Muscle of leg (tissue), 16 donors: ENCODE measurements at places on chromosomes 16 and 17. TPM values are rescaled to one million over a fixed set of nuclear protein-coding genes. Genes with fewer than 3 reads are reported as not detected.

GRCh38 chr17:42378359-42378958, 9.8 kb downstream of the STAT3 start:
- no peak for DNase-seq

The KRT27 gene
- polyA plus RNA-seq: not detected

DNA sequence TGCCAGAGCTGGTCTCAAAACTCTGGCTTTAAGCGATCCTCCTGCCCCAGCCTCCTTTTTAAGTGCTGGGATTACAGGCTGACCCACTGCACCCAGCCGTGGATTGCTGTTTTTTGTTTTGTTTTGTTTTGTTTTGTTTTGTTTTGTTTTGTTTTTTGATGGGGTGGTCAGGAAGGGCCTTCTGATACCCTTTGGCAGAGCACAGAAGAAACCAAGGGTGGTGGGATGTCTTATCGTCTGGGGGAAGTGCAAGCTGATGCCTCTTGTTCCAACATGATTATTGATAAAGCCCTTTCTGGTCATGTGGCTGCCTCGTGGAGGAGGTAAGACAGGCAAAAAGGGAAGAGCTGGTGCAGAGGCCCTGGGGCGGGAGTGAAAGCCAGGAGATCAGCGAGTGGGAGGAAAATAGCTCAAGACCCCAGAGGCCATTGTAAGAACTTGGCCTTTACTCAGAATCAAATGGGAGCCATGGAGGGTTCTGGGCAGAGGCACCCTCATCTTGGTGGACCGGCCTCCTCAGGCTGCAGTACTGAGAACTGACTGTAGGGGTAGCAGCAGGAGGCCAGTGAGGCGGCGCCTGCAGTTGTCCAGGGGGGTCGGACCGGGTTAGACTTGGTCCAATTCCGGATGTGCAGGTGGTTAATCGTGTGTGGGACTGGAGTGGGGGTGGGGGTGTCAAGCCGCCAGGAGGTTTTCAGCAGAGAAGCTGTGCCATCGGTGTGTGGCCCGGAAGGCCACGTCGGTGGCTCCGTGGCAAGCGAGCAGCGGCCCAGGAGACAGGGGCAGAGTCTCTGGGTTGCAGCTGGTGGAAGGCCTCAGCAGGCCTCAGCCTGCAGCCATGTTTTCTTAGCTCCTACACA, 84.4 kb upstream of the GSE1 start:
- no peak for DNase-seq

- peak; percentile 56 for DNase-seq
Observed at GRCh38 chr16:85104821-85105391, 7.4 kb downstream of the CIBAR2 start.

DNA sequence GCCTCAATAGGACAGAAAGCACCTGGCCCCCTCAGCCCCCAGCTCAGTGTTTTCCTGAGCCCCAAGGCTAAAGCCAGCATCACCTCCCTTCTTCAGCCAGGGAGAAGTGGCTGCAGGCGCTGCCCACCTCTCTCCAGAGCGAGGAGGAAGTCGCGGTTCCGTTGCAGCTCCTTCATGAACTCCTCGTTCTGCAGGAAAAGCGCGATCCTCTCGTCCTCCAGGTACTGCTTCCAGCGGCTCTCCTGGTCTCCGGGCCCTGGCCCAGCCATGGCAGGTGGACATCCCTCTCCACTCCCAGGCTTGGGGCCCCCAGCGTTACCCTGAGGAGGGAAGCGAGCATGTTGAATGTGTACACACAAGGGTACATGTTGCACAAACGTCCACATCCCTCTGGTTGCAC, 22.7 kb upstream of the MRPS23 start:
- no peak for DNase-seq

DNA sequence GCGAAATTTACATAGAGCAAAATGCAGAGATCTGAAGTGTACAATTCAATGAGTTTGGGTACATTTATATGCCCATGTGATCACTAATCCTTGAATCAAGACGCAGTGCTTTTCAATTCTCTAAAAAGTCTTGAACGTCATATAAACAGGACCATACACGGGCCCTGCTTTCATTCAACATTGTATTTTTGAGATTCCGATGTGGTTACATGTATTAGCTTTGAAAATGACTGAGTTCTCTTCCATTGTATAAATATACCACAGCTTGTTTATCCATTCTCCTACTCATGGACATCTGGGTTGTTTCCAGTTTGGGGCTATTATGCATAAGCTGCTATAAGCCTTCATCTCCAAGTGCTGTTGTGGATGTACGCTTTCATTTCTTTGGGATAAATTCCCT, 45.5 kb downstream of the ZCCHC14 start:
- no peak for DNase-seq

DNA sequence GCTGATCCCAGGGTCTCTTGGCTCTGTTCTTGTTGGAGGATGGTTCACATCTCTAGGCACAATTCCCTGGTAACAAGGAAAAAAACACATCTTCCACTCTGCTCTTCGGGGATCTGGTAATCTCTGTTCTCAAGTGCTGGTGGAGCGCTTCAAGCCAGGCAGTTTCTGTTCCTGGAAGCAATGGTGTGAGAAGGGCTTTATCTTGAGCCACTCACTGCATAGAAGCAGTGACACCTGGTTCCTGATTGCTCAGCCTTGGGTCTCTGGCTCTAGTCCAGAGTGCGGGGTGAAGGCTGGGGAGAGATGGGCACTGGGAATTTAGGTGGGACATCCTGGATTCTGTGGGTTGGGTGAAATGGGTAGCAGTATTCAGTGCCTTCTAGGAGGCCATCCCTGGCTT, 14.1 kb downstream of the AKAP1 start:
- DNase-seq: no peak

- DNase-seq: peak; percentile 70
Observed at GRCh38 chr17:18141210-18141803, 32.8 kb downstream of the MYO15A start.

- DNase-seq: peak; percentile 31
Observed at GRCh38 chr17:28182559-28182958, 136.4 kb upstream of the TMEM97 start.

DNA sequence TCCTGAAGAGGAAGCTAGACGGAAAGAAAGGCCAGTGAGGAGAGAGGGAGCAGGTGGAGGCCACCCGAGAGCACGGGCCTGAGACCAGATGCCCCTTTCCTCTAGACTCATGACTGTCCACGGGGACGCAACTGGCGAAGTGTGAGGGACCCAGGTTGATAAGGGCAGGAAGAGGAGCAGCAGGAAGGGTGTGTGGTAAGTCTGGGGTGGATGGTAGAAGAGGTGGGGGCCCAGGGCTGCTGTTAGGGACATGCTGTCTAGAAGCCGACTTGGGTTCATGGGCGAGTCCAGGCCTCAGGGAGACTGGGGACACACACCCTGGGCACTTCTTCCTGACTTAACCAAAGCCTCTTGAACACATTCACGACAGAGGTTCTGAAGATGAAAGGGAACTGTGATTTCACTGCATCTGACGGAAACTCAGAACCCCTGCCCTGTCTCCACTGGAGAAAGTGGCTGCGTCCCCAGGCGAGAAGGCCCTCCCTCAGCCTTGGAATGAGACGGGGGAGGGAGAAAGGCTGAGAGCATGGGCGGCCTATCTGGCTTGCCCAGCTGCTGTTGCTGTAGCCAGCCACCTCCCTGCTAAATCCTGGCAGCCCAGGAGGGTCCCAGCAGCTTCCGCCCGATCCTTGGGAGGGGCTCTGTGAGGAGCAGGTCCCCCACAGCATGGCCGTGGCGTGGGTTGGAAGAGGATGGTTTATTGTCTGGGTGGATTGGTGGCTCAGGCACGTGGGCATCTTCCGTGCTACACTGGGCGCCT, 6.0 kb downstream of the HIC1 start:
- peak; percentile 65 for DNase-seq

The CRYBA1 gene
- not detected for polyA plus RNA-seq

- peak; percentile 24 for DNase-seq
Observed at GRCh38 chr16:22857296-22858025, 43.5 kb downstream of the HS3ST2 start.

GRCh38 chr16:66245072-66245471, 121.4 kb upstream of the CDH5 start:
- no peak for DNase-seq

DNA sequence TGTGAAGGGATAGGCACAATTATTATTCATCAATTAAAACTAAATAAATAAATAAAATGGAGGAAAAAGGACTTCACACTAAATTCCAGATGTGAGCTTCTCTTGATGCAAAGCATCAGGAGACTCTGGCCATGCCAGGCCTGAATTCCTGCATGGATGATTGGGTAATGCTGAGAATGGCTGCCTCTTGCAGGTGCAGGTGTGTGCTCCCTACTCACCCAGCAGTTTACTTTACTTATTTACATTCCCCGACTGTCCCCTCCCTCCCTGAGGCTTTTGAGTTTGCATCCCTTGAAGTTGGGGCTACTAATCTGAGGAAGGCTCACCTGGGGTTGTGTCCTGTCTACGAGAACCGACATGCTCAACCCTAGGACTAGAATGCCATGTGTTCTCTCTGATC, 200.4 kb downstream of the SHISA9 start:
- no peak for DNase-seq

- peak; percentile 1 for DNase-seq
Observed at GRCh38 chr16:13291591-13292333, 390.4 kb downstream of the SHISA9 start.

The DRC7 gene
- polyA plus RNA-seq: 0.20 TPM

GRCh38 chr17:29930409-29931010, 482 bp upstream of the SSH2 start:
- no peak for DNase-seq

The IGFALS gene
- 0.11 TPM for polyA plus RNA-seq

DNA sequence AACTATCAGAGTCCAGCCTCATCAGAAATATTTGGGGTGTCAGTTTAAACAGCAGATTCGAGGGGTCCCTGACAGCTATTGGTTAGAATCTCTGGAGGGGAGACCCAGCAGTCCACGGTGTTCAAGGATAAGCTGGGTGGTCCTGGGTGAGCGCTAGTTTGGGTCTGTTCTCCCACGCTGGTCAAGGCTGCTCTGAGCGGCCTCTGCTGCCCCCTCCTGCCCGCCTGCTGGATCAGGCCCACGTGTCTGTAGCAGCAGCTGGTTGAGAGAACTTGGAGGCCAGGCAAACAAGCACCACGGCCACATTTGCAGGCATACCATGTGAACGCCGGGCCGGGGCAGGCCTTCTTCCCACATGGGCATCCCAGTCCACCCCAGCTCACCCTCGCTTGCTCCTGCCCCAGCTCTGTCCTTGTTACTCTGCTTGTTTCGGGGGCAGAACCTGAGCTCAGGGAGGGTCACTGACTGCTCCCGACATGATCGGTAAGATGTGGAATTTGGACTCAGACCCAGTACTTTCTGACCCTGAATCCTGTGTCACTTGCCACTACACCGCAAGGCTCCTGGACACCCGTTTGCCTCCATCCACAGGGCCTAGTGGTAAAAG, 7.4 kb downstream of the FOXF1 start:
- DNase-seq: peak; percentile 65

DNA sequence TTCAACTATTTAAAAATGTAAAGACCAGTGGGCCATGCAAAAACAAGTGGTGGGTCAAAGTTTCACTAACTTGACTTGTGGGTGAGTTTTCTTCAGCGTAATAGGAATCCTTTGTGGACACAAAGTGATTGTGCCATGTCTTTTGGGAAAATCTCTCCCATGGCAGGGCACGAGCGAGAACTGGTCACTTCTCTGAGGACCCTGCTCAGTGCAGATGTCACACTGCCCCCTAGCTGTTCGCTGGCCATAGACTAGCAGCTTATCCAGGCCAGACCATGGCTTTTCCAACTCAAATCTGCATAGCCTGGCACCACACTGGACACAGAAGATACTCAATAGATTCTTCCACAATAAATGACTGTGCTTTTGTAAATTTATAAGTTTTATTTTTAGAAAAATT, 306.0 kb upstream of the CCL2 start:
- DNase-seq: no peak

The NPTX1 gene
- 0.23 TPM for polyA plus RNA-seq

GRCh38 chr17:65457635-65458257, 103.7 kb downstream of the AXIN2 start:
- no peak for DNase-seq

DNA sequence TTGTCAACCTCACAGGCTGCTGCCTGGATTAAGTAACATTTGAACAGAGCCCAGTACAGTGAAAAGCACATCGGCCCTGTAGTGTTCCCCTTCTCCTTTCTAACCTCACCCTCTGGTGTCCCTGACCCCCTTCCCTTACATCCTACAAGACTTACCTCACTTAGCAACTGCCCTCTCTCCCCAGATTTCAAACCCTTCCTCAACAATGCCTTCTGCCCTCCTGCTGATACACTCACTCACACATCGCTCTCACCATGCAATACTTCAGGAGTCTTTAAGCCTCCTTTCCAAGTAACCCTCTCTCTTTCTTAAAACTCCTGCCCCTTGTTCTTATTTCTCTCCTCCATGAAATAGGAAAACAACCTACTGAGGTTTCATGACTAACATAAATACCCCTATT, 17.8 kb downstream of the ZZEF1 start:
- no peak for DNase-seq

The FBXW10 gene
- not detected for polyA plus RNA-seq

GRCh38 chr17:1324201-1324771, 44.8 kb downstream of the TRARG1 start:
- DNase-seq: no peak

DNA sequence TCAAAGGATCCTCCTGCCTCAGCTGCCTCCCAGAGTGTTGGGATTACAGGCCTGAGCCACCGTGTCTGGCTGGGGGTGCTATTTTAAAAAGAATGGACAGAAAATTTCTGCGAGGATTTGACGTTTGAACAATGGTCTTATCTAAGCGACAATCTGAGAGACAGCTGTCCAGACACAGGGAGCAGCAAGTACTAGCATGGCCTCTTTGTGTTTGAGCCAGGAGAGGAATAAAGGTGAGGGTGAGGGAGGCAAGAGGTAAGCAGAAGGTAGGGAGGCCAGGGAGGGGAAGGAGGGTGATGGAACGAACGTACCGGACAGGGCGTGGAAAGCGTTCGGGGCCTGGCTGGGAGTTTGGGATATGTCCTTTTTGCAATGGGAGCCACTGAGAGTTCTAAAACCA, 59.2 kb downstream of the PITPNC1 start:
- no peak for DNase-seq

The CNOT1 gene
- polyA plus RNA-seq: 87.8 TPM

- DNase-seq: no peak
Observed at GRCh38 chr17:50329716-50330115, 16.2 kb upstream of the XYLT2 start.

The TLCD3B gene
- polyA plus RNA-seq: 1.7 TPM

DNA sequence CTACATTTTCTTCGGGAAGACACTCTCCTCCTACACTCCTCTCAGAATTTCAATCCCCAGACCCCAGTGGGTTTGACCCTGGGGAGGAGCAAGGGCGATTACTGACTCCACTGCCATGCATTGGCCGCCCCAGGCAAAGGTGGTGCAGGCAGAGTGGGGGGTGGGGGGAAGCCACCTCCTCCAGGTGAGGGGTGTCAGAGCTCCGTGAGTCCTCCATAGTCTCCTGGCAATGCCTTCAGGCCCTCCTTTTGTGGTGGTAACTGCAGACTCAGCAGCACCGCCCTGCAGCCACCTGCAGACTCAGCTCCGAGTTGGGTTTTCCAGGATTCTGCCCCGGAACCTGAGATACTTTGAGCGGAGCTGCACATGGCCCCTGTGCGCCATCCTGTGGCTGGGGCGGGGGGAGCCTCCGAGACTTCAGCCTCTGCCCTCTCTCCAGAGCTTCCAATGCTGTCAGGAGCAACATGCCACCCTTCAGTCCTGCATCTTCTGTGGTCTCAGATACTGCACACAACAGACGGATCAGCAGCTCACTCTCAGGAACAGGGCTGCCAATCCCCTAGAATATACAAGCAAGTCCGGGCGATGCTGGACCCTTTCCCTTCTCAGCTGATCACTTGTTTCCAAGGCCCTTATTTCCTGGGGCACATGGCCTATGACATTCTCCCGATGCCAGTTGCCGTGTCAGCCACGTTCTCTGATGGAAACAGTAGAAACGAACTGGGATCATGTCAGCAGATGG, 2.4 kb upstream of the SLC47A2 start:
- no peak for DNase-seq

- DNase-seq: no peak
Observed at GRCh38 chr17:9484789-9485188, 90.8 kb downstream of the STX8 start.
